ENCODE measurements at places on chromosomes 5 and 9.

DNA sequence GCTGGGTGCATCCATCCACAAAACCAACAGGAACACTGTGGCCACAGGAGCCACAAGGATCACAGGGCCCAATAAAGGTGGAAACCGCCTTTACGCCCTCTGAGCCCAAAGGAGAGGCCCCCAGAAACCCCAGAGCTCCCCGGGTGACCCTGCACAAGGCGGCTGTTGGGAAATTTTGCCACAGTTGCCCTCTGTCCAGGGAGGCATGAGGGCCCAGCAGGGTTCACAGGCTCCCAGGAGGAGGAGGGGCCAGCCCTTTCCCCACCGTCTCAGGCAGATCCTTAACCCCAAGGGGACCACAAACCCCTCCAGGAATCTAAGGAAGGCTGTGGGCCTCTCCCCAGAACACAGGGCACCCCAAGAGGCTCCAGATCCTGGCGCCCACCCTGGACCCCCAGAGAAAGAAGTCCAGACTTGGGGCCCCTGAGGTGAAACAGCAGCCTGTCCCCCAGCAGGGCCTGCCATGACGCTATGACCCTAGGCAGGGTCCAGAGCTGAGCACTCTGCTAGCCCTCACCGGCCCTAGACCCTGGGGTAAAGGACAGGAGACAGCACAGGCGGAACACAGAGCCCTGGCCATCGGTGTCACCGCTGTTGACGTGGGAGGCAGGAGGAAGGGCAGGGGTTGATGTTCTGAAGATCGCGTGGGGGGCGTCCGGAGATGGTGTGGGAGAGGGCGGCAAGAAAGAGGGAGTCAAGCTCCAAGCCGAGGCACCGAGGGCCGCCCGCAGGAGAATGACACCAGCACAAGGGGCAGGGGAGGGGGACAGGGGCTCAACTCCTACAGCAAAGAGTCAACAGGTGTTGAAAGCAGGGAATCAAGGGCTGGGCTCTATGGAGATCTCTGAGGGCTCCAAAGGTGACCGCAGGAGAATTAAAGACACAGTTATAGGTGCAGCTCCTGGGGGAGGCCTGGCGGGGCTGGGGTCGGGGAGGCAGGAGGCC is 97.5 kb downstream of the VAV2 start:
- DNase-seq, result no peak

GRCh38 chr9:89605465-89606048 is 745 bp downstream of the GADD45G start:
- DNase-seq, result peak; percentile 43

DNA sequence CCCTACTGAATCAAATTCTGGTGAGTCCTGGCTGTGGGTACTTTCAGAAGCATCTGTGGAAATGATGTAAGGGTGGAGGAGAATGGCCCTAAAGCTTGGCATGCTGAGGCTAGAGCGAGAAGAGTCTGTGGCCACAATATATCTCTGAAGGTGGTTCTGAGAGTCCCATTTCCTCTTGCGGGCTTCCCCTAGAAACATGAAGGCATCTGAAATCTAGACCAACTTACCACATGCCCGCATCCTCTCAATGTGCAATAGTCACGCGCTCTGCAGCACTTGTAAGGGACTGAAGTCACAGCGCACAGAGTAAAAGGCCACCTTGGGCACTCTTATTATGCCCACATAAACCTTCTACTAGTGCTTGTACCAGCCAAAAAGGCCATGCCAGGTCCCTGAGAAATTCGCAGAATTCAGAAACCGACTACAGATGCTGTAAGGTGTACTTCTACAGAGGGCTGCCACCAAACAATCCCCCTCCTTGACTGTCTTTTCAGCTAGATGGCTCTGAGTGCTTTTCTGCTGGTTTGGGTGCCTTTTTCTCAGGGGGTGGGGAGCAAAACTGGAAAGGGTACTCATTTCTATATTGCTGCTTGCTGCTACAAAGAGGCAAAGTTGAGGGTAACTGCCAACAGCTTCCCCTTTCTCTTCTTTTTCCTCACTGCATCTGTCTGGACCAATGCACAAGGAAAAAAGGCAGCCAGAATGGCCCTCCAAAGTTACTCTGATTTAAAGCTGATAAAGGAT is 107.3 kb downstream of the ZDHHC21 start:
- DNase-seq, result no peak

DNA sequence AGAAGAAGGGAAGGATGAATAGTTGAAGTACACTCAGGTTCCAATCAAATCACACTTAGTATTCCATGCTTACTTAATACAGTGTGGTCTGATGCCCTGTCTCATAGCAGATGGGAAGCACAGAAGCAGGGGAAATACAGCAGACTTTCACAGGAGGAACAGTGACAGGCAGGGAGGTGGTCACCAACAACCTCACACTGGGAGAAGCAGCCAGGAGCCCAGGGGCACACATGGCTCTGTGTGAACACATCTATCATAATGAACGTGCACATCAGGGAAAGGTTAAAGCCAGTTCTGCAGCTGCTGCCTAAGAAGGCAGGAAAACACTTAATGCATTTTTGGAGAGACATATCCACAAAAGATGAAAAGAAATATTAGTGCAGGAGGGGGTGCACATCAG is 312.3 kb downstream of the MED10 start:
- no peak for DNase-seq

- DNase-seq, result no peak
Observed at GRCh38 chr9:91433180-91433579, 9.5 kb upstream of the NFIL3 start.
